Stimulated activated naive B cell treated with anti-CD40 and anti-IgM and Interleukin-4, amounts not matched to agents 10 μg/mL and 1 μg/mL and 100 μg/mL, for 72 hours (primary cell): ENCODE measurements at places on chromosomes 7 and 10.

GRCh38 chr10:69269761-69270160, 8.5 kb upstream of the HK1 start:
- no peak for DNase-seq

DNA sequence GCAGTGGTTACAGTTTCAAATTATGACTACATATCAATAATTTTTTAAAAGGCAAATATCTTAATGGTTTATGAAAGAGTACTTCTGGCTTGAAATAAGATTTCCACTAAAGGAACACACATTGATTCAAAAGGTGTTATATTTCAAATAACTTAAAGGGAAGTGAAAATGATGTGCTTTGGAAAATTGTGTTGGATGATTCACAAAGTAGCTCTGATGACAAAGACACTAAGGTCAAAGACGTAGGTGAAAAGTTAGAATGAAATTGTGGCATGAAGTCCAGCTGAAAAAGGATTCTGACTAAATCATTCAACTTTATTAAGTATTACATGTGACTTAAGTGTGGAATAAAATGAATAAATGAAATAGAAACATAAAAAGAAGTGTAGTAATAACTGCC, 20.8 kb upstream of the OR2A5 start:
- no peak for DNase-seq

DNA sequence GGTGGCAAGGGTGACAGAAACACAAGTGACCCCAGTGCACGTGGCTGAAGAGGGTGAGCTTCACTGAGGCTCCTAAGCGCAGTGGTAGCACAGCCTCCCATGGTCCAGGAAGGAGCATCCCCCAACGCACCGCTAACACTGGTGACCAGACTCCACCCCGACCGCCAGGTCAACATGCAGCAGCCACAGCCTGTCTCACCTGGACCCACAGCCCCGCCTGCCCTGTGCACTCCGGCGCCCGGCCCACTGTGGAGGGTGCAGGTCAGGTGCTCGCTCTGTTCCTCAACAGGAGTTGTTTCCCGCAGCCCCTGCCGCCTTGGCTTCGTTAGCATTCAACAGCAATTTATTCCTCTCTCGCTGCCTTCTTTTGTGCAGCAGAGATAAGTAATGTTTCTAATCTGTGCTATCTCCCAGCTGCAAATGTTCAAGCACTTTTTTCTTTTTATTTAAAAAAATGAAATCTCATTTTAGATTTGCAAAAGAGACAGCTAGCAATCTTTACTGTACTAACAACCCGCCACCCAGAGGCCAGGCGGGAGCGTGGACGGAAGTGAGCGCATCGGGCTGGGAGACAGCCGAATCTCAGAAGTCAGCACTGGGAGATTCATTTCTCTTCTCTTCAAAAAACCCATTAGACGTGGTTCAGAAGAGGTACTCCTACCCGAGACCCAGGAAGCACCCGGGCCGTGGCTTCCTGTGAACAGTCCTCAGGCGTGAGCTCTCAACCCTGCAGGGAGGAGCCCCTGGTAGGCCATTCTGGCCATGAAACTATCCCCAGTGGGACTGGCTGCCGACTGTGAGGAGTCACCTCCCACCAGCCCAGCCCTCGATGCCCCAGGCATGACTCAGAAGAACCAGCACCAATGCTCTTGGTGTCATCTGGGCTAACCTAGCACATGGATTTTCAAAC, 133.4 kb downstream of the MAD1L1 start:
- peak; percentile 67 for DNase-seq

DNA sequence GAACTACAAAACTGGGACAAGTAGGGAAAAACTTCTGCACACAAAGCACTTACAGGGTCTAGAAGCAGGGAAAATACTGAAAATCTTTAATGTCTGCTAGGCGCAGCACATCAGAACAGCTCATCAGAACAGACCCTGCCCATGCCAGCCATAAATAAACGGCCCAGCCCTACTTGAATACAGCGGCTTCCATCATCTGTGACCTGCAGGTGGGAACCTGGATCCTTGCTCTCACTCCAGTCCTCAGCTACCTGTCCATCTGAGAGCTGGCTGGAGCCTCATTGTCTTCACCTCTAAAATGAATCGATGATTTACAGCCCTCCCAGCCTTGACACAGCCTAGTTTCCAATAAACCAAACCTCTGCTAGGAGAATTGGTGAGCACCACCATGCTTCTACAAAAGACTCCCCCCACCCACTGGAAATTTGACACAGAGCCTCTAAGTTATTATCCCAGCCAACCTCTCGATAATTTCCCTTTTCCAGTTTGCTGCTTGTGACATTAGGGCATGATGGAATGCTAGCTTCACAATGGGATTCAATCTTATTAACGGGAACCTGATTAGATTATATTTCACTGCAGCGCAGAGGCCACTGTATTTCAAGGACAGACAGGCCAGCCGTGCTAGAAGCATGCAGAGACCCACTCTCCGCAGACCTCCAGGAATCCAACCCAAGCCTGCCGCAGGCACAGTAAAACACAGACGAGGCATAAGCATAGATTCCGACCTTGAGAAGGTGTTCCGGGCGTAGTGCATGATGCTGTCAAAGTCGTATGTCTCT, 61.6 kb upstream of the OPALIN start:
- no peak for DNase-seq

- no peak for DNase-seq
Measured at GRCh38 chr7:50985096-50985495, 202.4 kb upstream of the GRB10 start.

GRCh38 chr7:134893920-134894319, 92.4 kb upstream of the AGBL3 start:
- DNase-seq, result no peak

DNA sequence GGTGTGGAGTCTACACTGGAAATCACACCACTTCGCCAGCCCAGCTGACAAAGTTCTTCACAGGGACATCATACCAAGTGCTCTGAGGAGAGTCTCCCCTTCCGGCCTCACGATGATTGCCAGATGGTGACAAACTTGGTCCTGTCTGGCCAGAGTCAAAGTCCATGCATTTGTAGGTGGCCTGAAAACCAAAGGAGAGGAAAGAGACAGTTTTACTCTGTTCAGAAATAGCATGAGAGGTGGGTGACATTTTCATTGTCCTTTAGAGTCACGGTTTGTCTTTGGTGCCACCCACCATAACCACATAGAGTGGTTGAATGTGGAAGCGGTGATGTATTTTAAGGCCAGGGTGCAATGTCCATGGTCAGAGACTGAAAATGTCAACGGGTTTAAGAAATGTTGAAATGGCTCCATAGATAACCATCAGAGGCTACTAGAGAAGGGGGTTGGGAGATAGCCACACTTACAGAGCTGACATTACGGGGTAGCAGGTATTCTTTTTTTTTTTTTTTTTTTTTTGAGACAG, 33.0 kb downstream of the BTBD16 start:
- DNase-seq, result no peak

- no peak for DNase-seq
Measured at GRCh38 chr7:129457101-129457500, 22.9 kb downstream of the STRIP2 start.
